ENCODE measurements at places on chromosomes 5 and 9. TPM values are rescaled to one million over a fixed set of nuclear protein-coding genes. Genes with fewer than 3 reads are reported as not detected.

GRCh38 chr5:103598997-103599566 is 36.5 kb upstream of the NUDT12 start:
- no peak for DNase-seq

GRCh38 chr5:69007726-69008368 is 86.0 kb upstream of the SLC30A5 start:
- DNase-seq, result peak; percentile 23

DNA sequence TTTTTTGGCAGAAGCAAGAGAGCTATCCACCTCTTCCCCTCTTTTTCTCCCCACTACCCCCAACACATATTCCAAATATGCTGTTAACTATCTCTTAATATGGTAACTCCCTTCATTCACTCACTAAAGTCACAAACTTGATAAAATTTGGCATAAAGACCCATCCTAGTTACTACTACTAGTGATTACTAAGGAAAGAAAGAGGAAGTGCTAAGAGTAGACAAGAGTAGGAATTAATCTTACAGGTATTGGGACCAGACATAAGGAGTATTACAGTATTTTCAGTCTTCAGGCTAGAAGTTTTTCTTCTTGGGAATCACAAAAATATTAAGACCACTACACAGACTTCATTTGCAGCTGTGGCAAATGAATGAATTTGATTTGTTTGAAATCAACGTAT is 2.2 kb downstream of the ADAMTS6 start:
- DNase-seq, result no peak

The SPEF2 gene
- 4.2 TPM for total RNA-seq

The TSSK1B gene
- not detected for total RNA-seq

GRCh38 chr9:101693546-101694336 is 44.7 kb downstream of the GRIN3A start:
- no peak for DNase-seq

DNA sequence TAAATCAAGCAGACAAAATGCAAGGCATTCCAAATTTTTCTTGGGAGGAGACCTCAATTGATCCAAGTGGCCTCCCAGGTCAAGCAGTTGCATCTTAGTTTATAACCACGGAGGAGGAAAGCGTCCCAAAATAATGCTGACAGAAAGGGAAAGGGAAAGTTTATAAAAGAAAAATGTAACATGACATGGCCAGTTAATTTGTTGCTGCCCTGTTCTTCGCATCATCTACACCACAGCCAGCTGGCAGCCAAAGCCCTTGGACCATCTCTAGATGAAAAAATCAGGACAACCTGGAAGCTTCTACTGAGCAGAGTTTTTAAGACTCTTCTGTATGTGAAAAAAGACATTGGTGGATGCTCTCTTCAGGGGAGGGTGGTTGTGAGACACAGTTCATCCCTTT is 128.8 kb upstream of the FBXL7 start:
- DNase-seq, result peak; percentile 34

The CDX1 gene
- not detected for total RNA-seq

The SLC25A2 gene
- total RNA-seq, result not detected

Data from MG63 (cell line).